ENCODE measurements at places on chromosomes 3 and 15. TPM values are rescaled to one million over a fixed set of nuclear protein-coding genes. Genes with fewer than 3 reads are reported as not detected.

DNA sequence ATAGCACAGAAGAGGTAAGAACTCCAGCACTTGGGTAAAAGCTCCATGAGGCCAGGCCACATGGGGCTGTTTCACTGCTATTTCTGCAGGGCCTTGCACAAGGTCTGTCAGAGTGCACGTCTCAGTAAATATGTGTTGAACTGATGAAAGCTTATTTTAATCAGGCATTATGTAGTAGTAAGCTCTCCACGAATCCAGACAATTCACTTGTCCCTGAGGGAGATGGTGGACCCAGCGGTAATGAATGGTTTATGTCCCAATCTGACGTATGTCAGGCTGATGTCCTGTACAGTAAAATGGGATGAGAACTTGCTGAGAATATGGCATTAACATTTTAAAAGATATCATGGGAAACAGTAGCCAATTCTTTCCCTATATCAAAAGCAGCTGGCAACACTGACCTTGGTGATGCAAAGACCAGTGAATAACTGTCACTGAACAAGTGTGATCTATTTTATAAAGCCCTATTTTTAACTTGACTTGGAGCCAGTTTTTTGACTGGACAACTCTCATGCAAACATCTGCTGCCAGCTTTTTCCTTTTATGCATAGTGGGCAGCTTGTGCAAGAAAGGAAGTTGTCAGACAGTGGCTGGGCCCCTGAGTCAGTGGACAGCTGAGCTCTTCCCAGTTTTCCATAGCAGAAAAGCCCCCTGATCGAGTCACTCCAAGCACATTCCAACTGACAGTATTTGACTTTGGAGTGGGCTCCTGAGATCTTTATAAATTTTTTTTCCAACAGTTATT, 519.8 kb upstream of the MDFIC2 start:
- DNase-seq = peak; percentile 87

DNA sequence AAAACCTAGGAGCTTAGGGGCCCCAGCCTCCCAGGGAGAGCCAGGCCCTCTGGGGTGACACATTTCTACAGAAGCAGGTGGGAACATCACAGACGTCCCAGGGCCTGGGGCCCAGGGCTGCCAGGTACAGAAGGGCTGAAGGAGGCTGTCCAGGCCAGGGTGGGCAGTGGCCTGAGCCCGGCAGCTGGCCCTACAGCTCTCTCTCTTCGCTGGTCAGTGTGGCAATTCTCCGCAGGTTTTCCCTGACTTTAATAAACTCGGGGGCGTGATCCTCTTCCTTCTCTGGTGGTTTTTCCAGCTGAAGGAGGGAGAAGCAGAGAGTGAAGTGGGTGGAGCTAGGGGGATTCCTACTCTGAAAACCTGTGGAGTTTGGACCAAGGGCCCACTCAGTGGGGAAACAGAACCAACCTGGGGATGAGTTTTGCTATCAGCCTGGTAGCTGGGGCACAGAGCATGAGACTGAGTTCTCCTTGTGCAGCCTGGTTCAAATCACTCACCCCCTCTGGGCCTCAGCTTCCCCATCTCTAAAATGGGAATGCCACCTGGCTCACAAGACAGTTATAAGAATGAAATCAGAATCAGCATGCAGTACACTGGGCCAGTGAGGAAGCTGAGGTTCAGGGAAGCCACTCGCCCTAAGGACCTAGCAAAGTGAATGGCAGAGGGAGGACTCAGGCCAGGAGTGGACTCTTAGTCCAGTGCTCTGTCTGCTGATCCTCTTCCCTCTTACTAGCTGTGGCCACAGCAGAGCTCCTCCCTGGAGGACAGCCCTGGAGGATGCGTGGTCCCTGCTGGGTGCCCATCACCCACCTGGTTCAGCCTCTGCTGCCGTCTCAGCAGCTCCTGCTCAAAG, 10.6 kb downstream of the FAM107A start:
- DNase-seq = no peak

- DNase-seq = peak; percentile 51
Observed at GRCh38 chr3:48222616-48223513, at the start of gene CAMP. Gene CAMP, plus strand, starts transcription at chr3:48223495. Its CDS starts 17 bp downstream, at chr3:48223512.

DNA sequence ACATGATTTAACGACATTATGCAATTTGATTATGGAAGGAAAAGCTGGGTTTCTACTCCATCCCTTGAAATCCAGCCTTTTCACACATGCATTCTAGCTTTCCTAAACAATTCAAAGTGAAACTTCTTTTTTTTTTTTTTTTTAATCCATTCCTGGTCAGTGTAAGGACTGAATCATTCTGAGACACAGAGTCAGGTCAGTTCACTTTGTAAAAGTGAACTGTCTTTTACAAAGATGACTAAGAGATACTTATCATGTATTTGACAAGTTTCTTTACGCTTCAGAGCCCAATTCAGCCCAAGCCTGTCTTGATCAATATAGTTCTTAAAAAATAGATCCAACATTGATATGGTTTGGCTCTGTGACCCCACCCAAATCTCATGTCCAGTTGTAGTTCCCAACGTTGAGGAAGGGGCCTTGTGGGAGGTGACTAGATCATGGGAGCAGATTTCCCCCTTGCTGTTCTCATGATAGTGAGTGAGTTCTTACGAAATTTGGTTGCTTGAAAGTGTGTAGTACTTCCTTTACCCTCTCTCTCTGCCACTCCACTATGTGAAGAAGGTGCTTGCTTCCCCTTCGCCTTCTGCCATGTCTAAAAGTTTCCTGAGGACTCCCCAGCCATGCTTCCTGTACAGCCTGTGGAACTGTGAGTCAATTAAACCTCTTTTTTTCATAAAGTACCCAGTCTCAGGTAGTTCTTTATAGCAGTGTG, 345.6 kb upstream of the THBS1 start:
- DNase-seq = no peak

Gene GP9
- total RNA-seq = 0.40 TPM

DNA sequence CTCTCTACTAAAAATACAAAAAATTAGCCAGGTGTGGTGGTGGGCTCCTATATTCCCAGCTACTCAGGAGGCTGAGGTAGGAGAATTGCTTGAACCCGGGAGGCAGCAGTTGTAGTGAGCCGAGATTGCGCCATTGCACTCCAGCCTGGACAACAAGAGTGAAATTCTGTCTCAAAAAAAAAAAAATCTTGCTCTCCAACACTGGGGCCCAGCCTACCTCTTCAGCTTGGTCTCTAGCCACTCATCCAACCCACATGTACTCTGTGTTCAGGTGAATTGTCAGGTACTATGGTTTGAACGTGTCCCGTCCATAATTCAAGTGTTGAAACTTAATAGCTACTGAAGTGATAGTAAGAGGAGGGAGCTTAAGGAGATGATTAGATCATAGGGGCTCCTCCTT, 22.4 kb upstream of the RAB7A start:
- no peak for DNase-seq

GRCh38 chr3:24363242-24363641, 131.4 kb downstream of the THRB start:
- DNase-seq = no peak

- no peak for DNase-seq
Observed at GRCh38 chr3:115772951-115773350, 149.6 kb downstream of the GAP43 start.

DNA sequence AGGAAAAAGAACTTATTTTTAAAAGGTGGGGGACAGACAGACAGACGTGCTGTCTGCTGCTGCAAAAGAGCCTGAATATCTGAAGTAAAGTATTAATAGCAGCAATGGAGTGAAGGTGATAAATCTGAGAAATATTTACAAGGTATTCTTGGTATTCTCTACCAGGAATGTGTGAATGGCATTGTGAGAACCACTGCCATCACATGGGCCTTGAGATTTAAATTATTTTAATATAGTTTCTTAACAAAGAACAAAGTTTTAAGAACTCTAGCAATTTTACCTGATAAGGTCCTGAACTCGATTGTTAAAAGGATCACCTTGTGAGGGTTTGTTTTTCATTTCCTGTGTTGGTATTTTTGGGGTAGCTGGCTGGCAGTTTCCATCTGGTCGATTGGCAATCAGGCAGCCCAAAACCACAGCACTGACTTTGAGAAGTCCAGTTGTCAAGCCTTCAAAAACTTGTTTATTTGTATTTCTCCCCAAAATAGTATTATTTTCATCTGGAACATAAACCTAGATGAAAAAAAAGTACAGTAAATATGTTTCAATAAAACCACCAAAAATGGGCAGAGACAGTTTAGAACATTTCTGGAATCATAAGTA, 97.3 kb downstream of the ISL2 start:
- DNase-seq = no peak

Gene DUT
- total RNA-seq = 102 TPM

Data from muscle of leg (tissue), 16 donors.